Bronchial epithelial cell (primary cell): ENCODE measurements at places on chromosomes 11 and 22. TPM values are rescaled to one million over a fixed set of nuclear protein-coding genes. Genes with fewer than 3 reads are reported as not detected.
A peak's percentile ranks its signal among the peaks of the same experiment; 100 is the strongest.

Gene PRR33
- total RNA-seq, result not detected in 2 replicates

Gene RAG1
- 1.3 and 1.7 TPM in 2 replicates for total RNA-seq

GRCh38 chr11:77421041-77421723 lies 52.7 kb downstream of the PAK1 start:
- DNase-seq, result no peak

DNA sequence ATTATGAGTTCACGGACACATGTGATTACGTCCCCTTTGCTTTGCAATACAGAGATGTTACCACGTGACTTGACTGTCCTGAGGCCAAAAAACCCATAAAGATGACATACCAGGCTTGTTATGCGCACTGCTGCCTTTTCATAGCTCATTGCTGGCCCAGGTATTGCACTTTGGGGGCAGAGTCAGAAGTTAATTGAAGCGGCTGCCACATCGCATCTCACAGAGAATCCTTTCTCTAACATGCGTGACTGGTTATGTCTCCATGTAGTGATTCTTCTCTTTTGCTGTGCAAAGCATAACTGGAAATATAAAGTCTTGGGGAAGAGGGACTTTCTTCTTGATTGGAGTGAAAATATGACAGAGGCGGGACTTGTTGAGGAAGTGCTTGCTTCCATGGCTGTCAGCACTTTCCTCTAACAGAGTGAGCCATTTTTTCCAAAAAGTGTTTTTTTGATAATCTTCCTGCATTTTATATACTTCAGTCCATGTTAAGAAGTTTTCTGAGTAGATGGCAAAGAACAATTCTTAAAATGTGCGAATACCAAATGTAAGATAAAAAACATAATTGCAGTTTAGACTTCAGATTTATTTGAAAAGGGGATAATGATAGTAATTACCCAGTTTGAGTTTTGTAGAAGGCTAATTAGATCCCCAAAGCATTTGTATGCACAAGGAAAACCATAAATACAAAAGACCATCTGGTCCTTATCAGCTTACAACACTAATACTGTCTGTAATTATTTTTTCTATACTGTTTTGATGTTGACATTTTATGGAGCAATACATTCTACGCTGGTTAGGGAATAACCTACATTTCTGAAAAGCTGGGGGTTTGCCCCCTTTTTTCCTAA lies 324.6 kb upstream of the MTNR1B start:
- no peak for DNase-seq

Gene C1QTNF5
- 0.90 and 1.3 TPM in 2 replicates for total RNA-seq

DNA sequence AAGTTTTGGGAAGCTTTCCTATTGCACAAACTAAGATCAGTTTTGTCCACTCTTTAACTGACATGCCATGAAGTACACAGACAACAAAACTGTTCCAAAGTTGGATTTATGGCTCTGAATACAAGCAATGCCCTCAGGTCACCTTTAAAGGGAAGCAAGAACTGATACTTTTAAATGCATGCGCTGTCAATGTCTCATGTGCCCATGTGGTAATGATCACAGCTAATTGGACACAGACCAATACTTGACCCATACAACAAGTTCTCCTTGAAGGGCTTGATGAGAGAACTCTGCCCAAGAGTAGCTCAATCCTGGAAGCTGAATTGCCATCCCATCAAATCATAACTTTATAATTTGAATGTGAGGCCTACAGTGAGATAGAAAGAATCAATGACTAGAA lies 624.9 kb downstream of the ETS1 start:
- DNase-seq, result no peak

Gene APOBEC3H
- total RNA-seq, result 0.13 and 0.26 TPM in 2 replicates

DNA sequence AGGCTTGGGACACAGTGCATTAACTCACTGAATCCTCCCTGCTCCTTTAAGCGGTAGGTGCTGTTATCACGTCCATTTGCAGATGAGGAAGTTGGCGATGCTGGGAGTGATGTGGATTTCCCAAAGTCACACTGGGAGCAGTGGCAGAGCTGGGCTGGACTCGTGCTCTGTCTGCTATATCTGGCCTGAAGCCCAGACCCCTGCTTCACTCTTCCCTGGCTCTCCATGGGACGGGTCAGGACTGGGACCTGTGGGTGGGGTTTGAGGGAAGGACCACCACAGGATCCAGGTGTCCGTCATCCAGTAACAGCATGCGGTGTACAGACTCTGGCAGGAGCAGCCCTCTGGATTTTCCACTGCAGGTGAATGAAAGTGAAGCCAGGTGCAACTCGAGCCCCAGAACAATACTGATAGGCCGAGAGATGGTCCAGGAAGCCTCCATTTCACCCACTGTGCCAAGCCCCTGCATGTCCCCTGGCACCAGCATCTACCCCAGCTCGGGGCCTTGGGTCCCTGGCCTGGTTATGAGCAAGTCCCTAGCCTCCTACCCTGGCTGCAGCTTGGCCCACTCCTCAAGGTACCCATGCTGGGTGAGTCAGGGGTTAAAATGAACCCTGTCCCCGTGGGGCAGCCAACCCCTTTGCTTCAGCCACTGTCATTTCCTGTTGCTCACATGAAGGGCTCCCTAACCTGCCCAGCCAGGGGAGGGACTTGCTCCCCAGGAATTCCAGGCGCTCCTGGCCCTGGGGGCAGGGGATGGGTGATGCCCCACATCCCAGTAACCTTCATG lies 4.2 kb downstream of the USP2 start:
- peak; percentile 63 for DNase-seq

- no peak for DNase-seq
Observed at GRCh38 chr11:13461291-13461690, 1.7 kb downstream of the BTBD10 start.

DNA sequence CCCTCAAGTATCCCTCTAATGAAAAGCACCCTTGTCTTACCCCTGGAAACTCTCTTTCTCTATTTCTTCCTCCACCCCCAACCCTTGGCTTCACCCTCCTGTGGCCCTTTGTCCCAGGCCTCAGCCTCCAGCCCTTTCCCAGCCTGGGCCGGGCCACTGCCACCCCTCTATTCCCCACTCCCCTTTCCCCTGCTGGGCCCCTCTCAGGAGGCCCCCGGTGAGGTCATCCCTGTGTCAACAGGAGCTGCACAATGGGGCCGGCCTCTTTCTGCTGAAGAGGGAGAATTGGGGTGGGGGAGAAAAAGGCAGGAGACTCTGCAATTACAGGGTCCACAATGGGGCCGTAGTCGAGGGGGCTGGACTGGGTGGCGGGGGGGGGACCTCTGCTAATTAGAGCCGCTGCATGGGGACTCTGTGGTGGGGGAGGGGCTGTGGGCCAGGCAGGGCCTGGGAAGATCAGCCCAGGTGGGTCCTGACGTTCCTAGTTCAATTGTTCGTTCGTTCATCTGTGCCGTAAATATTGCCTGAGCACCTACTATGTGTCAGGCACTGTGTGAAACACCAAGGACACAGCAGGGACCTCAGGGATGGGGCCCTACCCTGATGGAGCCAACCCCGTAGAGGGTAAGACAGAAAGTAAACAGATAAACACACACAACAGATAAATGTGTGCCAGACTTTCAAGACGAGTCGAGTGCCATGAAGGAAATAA lies 18.5 kb upstream of the MPPED1 start:
- DNase-seq, result no peak

DNA sequence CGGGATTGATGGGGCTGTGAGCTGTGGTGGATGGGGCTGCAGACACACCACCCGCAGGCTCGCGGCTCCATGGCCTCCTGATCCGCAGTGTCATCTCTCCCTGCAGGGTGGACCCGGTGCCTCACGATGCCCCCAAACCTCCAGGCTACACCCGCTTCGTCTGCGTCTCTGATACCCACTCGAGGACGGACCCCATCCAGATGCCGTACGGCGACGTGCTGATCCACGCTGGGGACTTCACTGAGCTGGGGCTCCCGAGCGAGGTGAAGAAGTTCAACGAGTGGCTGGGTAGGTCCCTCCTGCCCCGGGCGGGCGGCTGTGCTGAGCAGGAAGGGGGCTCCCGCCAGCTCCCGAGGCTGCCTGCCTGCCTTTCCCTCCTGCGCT lies 23.1 kb downstream of the MPPED1 start:
- DNase-seq, result no peak

DNA sequence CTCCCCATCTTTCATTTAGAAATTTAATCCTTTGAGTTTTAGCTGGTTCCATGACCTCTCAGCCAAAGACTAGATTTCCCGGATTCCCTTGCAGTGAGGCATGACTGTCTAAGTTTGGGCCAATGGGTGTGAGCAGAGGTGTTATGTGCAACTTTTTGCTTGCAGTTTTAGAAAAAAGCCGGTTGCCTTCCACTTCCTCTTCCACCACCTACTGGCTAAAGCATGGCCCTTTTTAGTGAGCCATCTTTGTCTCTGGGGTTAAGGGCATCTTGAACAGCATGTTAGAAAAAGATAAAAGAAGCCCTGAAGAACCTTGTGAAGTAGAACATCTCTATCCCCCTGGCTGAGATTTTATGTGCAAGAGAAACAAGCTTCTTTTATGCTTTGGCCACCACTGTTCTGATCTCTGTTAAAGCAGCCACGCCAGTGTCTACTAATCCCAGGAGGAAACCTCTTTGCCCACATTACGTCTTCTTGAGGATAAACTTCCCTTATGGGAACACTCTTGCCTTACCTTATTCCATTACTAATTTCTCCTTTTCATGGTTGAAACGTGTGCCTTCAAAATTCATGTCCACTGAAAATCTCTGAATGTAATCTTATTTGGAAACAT lies 279.9 kb downstream of the TENM4 start:
- no peak for DNase-seq

DNA sequence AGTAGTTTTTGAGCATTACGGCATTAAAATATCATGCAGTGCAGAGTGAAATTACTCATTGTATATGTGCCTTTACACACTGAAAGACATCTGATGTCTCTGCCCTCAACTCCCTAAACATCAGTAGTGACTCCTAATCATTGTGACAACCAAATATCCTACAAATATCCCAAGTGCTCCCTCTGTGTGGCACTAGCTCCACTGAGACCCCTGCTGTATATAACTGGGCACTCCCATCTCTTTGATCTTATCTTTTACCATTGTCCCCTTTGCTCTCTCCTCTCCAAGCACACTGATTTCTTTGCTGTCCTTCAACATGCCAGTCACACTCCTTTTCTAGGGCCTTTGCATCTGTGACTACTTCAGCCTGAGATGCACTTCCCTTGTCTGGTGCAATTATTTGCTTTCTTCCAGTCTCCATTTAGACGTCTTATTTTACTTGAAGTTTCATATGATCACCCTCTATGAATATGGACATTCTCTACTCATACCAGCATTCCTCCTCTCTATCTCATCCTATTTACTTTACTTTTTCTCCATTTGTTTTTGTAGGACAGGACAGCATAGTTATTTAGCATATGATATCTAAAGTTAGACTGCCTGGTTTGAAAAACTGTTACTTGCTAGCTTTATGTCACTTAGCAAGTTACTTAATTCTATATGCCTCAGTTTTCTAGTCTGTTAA lies 2.4 kb downstream of the SLC5A12 start:
- no peak for DNase-seq

Gene ALKBH3
- total RNA-seq, result 67.7 and 78.0 TPM in 2 replicates

Gene ISX
- total RNA-seq, result not detected in 2 replicates
